Type B pancreatic cell (in vitro differentiated cells): ENCODE measurements at places on chromosomes 12 and 14.
A peak's percentile ranks its signal among the peaks of the same experiment; 100 is the strongest.

DNA sequence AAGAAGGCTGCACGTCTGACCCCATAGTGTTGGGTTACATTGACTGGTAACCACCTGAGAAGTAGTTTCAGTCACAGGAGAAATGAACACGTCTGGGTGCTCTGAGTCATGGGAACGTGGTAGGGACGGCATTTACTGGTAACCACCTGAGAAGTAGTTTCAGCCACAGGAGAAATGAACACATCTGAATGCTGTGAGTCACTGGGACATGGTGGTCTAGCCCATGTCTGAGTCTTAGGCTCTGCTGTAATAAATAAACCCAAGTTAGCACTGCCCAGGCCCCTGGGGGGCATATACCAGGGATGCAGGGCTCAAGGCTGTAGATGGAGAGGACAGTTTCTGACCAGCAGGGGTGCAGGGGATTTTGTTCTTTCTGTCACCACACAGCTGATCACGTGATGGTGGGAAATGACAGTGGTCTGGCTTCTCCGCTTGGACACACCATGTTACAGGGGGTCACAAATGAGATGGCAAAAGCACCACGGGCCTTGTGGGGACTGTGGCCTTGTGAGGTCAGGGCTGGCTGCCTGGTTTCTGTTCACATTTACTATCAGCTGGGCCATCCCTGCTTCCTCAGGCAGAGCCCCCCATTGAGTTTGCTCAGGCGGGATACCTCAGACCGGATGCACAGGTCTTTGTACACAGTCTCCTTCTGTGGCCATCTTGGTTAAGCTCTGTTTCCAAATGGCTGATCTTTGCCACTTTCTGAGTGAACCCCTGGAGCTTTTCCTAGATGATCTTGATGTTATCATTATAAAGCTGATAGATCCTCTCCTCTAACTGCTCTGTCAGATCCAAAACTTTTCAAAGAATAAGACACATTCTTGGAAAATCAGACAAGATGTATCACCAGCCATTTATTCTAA, 9.8 kb upstream of the C12orf42 start:
- DNase-seq = no peak

DNA sequence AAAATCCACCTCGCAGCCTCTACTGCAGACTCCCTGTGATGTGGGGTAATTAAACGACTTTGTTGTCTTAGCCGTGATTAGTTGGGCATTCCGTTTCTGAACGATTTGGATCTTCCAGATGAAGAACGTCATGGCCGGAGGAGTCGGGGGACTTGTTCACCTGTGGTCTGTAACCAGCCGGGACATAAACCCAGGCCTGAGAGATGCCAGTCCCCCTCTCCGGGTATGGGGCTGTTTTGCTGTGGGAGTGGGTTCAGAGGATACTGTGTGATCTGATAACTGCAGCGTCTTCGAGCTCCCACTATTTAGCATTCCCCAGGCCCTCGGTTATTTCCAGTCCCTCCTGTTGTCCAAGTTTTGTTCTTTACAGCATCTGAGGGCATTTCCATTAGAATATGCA, 96.1 kb downstream of the PIWIL1 start:
- DNase-seq = no peak

- DNase-seq = no peak
Measured at GRCh38 chr14:89391556-89391955, 25.5 kb downstream of the FOXN3 start.

DNA sequence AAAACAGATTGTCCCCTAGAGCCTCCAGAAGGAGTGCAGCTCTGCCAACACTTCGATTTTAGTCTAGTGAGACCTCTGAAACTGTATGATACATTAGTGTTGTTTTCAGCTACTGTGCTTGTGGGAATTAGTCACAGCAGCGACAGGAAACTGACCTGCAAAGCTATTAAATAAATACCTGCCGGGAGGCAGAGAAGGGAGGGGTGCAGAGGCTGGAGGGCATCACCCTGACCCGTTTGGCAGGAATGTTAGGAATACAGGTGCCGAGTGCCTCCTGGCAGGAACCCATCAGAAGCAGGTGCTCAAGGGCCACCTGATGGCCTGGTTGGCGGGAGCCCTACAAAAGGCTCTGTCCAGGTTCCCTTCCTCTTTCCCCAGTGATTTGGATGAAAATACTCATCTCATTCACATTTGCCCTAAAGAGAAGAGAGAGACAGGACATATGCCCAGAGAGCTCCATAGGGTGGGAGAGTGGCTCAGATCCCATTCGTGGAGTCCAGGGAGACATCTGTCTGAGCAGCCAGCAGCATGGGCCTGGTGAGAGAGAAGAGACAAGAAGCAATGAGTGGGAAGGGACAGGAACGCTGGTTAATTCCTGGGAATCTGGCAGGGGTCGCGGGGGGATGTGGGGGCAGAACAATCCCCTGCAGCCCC, 44.6 kb downstream of the C14orf132 start:
- DNase-seq = no peak

DNA sequence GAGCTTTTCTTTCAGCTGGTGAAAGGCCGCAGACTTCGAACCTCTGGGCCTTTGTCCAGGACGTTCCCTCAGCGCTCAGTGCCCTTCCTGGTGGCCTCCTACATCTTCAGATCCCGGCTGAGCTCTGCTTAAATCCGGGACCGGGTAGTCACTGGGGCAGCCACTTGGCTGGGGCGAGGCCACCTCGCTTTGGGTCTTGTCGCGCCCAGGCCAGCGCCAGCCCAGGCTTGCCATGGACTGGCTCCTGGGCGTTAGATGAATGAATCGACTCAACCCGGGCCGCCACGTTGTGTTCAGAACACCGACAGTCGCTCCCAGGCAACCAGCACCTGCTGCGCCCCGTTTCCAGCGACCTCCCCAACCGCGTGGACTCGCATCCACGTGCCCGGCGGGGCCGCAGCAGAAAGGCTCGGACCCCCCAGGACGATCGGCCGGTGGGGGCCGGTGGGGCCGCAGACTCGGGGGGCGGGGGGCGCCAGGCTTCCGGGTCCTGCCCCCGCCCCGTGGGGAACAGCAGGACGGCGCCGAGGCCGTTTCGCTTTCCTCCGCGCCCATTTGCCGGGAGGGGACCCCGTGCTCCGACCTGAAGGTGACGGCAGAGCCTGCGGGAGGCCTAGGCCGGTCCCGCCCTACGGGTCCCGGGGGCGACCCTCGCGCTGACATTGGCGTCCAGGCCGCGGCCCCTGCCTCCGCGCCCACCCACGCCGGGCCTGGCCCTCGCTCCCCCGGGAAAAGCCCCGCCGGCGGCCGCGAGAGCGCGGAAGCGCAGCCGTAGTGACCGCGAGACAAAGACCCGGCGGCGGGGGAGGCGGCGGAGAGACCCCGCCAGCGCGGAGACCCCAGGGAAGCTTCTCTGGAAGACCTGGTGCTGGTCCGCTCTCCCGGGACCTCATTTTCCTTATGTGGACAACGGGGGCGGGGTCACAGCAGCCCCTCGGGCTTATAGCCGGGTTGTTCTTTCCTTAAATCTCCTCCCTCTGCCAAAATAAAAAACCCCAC, 37.3 kb upstream of the RCOR1 start:
- DNase-seq = no peak

GRCh38 chr12:93252221-93252620, 125.5 kb upstream of the NUDT4 start:
- no peak for DNase-seq

DNA sequence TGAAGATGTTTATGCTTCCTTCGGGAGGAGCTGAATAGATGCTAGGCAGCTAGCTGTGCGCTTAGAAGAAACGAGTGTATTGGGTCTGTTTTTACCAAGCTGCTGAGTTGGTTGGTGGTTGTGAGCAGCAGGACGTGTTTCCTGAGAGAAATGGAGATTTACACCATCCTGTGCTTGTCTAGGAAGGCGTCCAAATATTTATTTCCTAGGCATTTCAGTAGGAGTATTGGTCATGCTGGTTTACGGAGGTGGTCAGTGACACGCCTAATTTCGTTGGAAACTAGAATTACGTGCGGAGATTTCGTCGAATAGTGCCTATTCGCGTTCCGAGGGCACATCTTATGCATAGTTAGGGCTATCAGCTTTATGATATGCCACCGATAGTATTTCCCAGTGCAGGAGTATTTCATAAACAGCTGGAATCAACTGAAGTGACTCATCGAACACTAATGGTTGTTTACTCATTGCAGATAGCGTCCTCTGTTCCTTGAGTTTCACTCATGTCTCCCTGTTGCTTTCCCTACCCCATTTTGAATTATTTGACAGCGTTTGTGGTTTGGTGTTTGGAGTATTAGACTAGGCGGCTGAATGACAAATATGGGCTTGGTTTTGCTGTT, 780 bp downstream of the TBC1D15 start:
- no peak for DNase-seq

- no peak for DNase-seq
Measured at GRCh38 chr12:15701206-15701605, 88.0 kb downstream of the EPS8 start.

DNA sequence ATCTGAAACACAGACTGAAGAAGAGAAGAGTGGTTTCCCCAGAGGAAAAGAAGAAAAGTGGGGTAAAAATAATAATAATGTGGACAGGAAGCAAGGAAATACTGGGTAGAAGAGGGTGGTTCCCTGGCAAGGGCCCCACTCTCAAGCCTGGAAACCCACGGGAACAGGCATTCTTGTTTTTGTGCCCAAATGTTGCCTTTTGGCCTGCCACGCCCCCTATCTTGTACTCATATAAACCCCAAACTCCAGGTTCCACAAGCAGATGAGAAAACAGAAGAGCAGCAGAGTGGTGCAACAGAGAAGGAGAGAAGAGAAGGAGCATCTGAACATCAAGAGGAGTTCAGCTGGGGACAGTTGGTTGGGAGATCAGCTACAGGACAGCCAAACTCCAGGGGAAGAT, 51.2 kb downstream of the NDUFA12 start:
- no peak for DNase-seq

DNA sequence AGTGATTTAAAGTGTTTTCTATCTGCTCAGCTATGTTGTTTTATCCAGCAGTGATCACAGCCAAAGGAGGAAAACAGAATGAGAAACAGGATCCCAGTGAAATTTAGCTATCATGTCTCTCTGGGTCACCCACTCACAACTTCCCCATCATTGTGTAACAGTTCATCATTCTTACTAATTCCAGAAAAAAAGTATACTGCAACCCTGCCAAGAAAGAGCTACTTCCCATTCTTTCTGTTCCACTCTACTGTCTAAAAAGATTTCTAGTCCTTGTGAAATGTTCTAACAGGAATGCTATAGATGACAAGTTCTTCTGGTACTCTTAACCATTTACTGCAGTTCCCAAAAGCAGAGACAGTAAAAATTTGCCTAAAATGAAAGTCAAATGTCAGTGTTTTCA, 39.2 kb upstream of the CD163 start:
- DNase-seq = no peak

DNA sequence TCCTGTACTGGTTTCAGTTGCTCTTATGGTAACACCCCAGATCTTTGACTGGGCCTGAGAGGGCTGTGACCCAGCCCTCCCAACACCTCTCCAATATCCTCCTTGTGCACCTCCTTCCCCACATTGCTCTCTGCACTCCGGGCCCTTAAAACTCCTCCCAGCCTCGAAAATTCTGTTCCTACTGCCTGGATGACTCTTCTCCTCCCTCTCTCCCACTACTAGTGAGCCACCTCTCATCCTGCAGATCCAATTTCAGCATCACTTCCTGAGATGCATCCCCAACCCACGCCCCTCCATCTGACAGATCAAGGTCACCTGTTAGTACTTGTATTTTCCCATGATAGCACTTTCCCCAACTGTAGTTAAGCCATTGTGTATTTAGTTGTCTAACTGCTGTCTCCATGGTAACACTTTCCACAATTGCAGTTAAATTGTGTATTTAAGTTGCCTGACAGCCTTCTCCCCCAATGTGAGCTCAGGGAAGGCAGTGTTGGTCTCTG, 11.5 kb upstream of the NT5DC3 start:
- DNase-seq = no peak

DNA sequence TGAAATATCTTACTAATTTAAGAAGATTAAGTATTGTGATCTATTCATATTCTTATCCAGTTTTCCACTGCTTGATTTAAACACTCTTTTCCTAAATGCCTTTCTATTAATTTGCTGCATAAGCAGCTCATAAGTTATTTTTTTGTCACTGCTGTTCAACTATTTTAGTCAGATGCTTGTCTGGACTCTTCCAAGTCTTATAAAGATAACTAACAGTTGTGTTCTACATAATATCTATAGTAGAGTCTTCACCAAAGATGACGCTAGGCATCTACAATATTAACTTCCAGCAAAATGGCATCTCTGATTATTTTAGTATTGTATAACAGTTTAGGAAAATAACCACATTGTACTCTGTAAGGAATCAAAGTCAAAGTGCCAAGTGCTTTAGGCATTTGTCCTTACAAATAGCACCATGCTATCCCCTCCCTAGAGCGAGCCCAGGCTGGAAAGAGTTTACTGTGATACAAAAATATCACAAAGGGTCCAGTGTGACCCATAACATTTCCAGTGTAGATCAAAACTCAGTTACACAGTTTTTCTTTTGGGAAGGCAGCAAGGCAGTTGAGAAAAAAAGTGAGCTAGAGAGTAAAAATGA, 98.2 kb downstream of the DENND5B start:
- DNase-seq = no peak

DNA sequence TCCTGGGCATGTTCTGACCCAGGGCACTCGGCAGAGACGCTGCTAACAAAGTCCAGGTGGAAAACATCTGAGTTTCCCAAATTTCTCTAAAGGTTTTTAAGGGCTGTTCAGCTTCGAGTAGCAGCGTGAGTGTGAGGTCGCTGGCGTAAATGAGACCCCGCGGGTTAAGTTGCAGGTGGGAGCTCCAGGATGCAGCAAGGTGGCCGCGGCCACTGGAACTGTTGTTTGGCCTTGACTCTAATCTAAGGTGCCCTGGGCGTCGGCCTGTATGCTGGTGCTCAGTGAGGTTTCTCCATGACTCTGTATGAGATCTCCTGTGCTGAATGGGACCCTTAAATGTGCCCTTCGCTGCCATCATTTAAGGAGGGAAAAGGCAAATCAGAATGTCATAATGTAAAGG, 50.7 kb downstream of the ELK3 start:
- DNase-seq = no peak

GRCh38 chr12:131486451-131487230, 224.2 kb upstream of the SFSWAP start:
- no peak for DNase-seq

DNA sequence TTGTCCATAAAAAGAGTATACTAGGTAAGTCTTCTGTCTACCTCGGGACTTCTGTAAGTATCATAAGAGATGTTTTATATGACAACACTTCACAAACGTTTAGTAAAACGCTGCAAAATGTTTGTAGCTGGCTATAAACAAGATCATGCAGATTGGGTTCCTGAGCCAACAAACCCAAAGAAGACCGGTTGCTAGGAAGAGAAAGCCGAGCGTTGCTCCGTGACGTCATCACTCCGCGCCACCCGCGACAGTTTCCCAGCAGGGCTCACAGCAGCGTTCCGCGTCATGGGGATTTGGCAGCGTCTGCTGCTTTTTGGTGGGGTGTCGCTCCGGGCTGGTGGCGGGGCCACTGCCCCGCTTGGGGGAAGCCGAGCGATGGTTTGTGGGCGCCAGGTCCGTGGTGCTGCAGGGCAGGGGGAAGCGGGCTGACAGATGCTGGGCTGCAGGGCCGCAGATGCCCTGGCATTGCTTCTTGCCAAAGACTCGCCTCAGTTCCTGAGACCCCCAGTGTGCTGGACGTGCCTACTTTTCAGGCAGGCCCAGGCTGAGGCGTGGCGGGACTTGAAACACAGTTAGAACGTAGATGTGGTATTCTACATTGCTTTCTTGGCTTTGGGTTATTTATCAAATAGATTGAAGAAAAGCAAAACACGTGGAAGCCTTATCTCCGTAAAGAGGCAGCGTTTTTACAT, at the start of gene NUBPL:
Gene NUBPL (plus strand): TSS at position 250 of the 692 bp plus-strand sequence. CDS start 36 bp downstream, at position 286.
- DNase-seq = peak; percentile 95

GRCh38 chr12:103729499-103729898, 111.5 kb downstream of the NT5DC3 start:
- DNase-seq = no peak

- no peak for DNase-seq
Measured at GRCh38 chr12:117889098-117889497, 79.7 kb downstream of the KSR2 start.

- DNase-seq = no peak
Measured at GRCh38 chr12:5134861-5135525, 91.3 kb downstream of the KCNA5 start.
